Stimulated activated CD8-positive, alpha-beta memory T cell treated with anti-CD3 and anti-CD28 coated beads, Interleukin-2, amount 100 ng/mL, for 1 hour (primary cell): ENCODE measurements at places on chromosomes 7 and 10.

DNA sequence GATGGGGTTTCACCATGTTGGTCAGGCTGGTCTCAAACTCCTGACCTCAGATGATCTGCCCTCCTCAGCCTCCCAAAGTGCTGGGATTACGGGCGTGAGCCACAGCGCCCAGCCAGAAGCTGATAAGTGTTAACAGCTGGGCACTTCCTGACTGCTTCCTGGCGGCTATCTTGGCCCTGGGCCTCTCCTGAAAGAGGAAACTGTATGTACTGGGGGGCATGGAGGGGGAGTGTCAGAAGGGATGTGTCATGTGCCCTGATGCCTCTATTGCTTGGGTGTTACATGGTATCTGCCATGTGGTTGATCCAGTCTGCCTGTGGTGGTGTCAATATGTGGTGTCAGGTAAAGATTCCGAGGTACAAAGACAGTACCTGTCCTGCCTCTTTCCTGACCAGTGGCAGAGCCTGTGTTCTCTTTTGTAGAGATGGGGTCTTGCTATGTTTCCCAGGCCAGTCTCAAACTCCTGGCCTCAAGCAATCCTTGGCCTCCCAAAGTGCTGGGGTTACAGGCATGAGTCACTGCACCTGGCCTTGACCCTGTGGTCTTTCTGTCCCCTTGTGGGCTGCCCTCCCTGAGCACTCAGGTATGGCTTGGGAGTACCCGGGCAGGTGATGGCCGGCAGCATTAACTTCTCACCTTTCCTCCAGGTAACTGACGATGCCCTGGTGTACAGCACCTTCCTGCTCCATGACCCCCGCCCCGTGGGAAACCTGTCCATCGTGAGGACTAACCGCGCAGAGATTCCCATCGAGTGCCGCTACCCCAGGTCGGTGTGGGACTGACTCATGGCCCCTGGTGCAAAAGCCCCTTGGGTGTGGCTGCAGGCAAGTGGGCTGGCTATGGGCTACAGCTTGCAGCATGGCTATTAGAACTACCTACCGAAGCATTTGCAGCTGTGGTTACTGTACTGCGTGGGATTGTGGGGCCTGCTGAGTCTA, 4.4 kb downstream of the ZP3 start:
- DNase-seq = no peak

GRCh38 chr10:75057680-75058079, 53.8 kb upstream of the SAMD8 start:
- no peak for DNase-seq

GRCh38 chr10:131678171-131678570, 222.6 kb upstream of the PPP2R2D start:
- no peak for DNase-seq

DNA sequence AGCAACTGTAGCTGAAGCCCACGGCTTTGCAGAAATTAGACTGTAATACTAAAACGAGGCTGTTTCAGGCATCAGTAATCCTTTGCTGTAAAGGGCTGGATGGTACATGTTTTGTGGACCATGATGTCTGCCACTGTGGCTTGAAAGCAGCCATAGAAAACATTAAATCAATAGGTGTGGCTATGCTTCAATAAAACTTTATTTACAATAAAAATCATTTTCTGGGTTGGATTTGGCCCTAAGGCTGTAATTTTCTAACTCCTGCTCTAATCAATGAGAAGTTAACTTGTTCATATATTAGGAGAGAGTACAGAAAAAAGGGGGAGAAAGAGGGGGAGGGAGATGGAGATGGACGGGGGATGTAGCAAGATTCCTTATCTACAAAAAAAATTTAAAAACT, 183.4 kb downstream of the PIP4K2A start:
- DNase-seq = no peak

- DNase-seq = no peak
These were observed 220.0 kb downstream of the PTPRN2 start for GRCh38 chr7:158367634-158367982.

GRCh38 chr7:106623853-106624252, 37.1 kb downstream of the CCDC71L start:
- DNase-seq = no peak

DNA sequence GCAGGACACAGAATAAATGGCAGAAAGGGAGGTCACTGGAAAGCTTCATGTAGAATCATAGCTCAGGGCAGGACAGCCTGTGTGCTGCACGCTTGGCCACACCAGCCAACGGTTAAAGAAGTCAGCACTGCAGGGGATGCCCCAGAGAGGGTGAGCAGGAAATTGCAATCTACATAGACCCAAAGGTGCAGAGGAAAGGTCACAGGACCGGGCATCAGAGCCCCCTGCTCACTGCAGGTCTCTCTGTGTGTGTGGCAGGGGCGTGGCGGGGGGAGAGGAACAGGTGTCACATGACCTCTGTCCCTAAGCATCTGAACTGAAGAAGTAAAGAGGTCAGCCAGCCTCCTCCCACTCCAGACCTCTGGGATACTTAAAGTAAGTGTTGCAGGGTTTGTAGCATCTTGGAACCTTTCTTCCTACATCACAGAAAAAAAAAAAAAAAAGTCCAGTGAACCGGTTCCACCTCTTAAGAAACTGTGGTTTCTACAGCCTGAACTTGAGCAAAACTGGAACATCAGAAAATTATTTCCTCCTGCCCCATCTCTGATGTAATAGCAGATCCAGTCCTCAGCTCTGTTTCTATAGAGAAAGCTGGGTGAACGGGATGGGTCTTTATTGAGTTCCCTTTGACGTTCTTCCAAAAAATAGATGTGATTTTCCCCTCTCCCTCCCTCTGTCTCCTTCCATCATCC, 64.3 kb downstream of the RGS10 start:
- DNase-seq = no peak

DNA sequence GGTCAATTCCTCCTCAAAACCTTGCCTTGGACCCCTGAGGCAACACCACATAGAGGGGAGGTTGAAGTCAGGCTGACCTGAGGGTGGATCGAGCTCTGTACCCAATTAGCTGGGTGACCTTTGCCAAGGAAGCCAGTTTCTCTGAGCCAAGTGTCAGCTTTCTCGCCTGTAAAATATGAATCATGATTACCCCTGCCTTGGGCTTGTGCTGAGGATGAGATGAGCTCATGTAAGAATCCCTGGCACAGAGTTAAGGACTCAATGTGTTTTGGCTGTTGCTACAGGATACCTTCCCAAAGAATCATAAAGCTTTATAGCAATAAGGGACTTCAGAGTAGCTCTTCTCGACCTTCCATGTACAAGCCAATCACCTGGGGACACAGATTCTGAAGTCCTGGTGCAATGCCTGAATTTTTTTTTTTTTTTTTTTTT, 43.5 kb upstream of the CACUL1 start:
- no peak for DNase-seq

DNA sequence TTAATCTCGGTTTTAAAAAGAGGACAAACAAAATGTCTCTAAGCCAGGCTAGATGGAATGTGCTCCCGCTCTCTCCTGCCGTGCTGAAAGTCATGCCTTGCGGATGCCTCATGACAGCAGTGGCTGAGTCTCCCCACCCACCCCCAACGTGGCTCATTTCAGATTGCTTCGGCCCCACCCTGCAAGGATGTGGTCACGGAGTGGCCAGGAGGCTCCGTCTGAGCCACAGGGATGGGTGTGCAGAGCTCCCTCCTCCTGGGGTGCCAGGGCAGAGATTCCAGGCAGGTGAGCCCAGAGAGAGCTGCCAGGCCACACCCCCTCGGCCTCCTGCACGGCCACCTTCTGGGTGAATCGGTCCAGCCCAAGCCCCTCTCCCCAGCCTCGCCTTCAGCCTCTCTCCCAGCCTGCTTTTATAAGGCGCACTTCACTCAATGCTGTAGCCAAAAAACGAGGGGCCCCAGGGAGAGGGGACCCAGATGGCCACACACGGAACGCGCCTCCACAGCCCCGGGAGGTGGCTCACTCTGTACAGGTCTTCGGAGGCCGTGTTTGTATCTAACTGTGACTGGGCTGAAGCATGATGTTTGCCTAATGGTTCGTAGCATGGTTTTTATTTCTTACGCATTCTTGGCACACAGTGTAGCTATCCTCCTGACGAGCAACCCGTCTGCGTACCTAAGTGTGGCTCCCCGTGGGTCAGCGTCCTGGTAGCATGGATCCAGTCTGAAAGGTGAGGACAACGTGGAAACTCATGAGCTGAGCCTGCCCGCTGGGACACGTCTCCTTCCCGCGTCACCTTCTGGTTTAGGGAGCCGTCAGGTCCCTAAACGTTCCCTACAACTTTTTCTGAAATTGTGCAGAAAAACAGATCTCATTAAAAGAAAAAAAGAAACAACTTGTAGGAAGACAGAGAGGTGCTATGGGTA, 413.8 kb upstream of the FOXK1 start:
- DNase-seq = no peak

- no peak for DNase-seq
These were observed 81.6 kb upstream of the MYO3A start for GRCh38 chr10:25852364-25852941.

GRCh38 chr10:95604630-95605029, 43.5 kb upstream of the SORBS1 start:
- no peak for DNase-seq

- DNase-seq = no peak
These were observed 280.9 kb upstream of the YAE1 start for GRCh38 chr7:39285256-39285655.

GRCh38 chr10:88270061-88270808, 312.9 kb downstream of the RNLS start:
- DNase-seq = no peak

DNA sequence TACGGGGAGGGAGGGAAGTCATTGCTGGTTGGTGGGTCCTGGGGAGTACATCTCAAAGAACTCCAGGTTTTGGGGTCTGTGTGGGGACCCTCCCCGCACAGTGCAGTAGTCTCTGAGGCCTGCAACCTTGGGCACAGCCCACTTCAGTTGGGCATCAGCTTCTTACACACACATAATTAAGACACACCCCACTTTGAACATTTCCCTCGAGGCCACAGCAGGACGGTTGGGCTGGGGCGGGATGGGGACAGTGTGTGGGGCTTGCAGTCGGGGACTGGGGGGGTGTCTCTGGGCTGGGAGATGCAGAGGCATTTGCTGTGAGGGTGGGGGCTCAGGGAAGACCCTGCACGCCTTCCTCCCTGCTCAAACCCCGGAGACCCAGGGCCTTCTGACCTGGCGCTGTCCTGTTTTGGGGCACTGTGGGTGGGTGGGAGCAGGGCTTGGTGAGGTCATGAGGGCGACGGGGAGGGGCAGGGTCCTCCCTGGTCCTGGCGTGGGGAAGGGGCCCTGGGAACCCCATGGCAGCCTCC, 1.3 kb downstream of the LFNG start:
- no peak for DNase-seq

- DNase-seq = no peak
These were observed 297.9 kb downstream of the PLXDC2 start for GRCh38 chr10:20114179-20114578.

GRCh38 chr7:97734255-97734654, 2.4 kb downstream of the TAC1 start:
- no peak for DNase-seq

- DNase-seq = no peak
These were observed 34.2 kb downstream of the PDGFA start for GRCh38 chr7:485188-486081.

- DNase-seq = no peak
These were observed 1.9 kb downstream of the VWDE start for GRCh38 chr7:12401538-12402364.

DNA sequence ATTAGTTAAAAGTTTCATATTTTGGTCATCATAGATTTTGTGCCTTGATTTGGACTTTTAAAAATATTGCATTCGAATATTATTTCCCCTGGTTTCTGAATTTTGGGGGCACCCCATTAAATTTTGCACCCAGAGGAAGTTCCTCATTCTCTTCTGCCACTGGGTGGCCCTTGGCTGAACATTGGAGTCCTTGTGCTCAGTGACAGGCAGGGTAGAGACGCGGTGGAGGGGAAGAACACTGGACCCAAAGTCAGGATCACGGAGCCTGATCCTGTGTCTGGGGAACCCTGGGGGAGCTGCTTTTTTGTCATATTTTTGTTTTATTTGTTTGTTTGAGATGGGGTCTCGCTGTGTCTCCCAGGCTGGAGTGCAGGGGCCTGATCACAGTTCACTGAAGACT, 74.7 kb downstream of the MKI67 start:
- no peak for DNase-seq

DNA sequence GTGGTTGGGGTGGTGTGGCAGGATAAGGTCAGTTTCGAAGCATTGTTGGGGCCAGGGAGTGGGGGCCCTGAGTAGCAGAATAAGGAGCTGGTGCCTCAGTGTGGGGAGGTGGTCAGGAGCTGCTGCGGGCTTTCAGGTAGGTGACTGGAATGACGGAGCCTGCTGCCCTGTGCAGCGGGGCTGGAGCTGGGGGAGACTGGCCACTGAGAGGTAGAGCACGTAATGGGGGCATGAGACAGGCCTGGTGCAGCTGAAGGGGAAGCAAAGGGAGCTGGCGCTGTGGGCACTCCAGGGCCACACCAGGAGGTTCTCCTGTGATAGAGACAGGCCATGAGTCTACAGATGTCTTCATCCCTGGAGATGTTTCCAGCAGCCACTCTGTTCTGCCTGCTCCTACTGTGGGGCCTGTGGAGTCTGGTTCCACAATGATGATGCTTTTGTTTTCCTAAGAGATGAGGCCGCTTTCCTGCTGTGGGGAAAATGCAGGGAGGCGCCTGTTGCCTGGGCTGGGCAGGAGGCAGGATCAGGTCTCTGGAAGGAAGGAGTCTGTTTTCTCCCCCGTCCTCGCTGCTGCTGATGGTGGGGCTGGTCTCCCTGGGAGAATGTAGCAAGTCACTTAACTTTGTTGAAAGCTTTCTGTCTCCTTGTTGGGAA, 31.1 kb downstream of the NUB1 start:
- DNase-seq = no peak

DNA sequence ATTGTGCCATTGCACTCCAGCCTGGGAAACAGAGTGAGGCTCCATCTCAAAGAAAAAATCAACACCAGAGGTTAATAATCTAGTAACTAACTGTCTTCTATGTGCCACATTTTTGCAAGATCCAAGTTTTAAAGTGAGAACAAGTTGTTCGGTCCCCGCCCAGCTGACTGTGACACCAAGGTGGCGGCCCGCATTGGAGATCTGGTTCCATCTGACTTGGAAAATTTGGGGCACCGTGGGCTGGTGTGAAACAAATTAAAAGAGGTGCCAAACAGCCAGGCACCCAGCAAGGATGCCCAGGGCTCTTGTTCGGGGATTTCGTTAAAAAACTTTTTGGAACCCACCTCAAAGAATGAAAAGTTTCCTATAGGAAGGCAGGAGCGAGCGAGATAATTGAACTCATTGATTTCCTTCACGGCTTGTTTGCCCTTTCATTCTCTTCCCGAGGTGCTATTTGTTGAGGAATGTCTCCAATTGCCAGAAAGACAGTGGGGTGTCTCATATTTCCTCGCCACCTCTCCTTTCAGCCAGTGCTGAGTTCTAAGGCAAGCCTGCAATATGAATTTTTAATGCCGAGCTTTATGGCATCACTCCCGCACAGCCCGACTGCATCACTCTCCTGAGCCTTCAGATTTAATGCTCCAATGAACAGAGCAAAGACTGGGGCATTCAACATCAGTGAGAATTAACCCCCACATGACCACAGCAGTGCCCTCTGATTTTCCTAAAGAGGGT, 156.9 kb upstream of the SH2B2 start:
- DNase-seq = no peak

DNA sequence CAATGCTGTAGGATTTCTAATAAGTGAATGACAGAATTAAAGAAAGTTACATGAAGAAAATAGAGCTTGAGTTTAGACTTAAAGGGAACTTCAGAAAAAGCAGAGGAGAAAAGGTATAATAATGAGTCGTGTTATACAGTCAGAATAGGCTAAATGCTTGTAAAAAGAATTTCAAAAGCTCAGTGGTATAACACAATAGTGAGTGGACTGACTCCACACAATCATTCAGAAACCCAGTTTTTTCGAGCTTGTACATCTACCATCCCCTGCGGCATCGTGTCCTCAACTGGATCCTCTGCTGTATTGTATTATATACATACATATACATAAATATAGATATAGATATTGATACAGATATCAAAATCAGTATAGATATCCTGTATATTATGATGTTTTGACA, 52.2 kb downstream of the IMMP2L start:
- DNase-seq = no peak
